NCI-H2171 (cell line): ENCODE measurements at places on chromosomes 16 and 17.

DNA sequence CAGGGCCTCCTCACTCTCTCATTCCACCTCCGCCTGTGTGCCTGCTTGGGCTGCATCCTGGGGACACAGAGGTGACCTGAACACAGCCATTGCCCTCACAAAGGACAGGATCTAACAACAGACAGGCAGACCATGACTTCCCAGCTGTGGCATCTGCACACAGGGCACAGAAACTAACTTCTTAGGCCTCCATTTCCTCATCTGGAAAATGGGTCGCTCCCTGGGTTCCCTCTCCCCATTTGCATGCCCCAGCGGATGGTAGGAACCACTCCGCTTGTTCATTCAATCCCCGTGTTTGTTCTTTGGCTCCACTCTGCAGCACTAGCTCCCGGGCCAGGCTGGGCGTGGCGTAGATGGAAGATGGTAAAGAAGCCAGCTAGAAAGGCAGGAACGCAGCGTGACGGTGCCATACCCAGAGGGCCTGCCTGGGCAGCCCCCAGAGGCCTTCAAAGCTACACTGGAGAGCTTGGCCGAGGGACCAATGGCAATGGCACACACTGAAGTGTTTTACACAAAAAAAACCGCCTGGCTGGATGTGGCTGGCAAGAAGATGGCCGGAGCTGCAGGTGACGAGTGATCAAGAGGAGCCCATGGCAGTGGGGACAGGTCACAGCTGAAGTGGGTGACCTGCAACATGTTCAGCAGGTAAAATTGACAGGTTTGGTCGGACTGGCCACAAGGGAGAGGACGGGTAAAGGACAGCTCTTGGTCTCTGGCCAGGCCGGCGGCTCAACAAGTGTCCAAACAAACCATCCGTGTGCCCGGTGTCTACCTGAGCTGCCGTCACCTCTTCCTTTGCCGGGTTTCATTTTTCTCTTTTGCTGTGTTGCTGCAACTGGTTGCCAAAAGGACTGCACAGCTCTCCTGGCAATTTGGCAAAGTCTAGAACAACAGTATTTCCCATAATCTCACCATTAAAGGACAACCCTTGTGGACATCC lies 66.9 kb downstream of the SOCS1 start:
- DNase-seq, result no peak

GRCh38 chr16:59527206-59527997 lies 793.3 kb upstream of the GOT2 start:
- DNase-seq, result no peak

- DNase-seq, result no peak
Observed at GRCh38 chr17:82959242-82959930, 119.6 kb upstream of the ZNF750 start.

DNA sequence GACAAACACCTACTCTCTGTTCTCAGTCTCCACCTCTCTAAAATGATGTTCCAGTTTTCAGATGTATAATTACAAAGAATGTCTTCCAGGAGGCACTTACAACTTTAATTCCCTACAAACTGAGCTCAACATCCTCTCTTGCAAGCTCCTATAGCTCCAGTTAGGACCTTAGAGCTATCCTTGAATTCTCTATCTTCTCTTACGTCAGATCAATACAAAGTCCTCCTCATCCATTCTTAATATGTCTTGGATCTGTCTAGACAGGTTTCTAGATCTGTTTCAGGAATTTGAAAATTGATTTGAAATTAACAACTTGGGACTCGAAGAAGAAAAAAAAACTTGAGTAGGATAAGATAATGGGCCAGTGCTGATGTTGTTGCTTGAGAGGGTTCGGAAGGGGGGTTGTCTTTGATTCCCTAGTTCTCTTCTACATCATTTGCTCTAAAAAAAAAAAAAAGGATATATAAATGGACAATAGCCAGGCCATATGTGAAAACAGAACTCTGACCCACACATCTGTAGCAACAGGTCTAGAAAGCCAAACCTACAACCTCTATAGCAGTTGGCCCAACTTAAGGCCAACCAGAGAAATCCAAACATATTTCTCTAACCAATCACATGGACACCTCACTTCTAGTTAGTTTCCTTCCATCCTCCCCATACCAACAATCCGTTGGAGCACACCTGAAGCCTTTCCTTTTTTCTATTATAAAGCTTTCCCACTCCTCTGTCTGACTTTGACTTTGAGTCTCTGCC lies 746 bp upstream of the APOH start:
- no peak for DNase-seq

- no peak for DNase-seq
Observed at GRCh38 chr16:2229632-2230250, 6.3 kb downstream of the E4F1 start.
